ENCODE measurements at places on chromosomes 1 and 21. TPM values are rescaled to one million over a fixed set of nuclear protein-coding genes. Genes with fewer than 3 reads are reported as not detected.

GRCh38 chr21:33781121-33781520 is 134.5 kb downstream of the ATP5PO start:
- H3K27me3 ChIP-seq = no peaks in the 10 kb centered on the region
- peaks cover 26% of the 10 kb centered on the region for H3K36me3 ChIP-seq
- H3K27ac ChIP-seq = no peak overlapping the region
- H3K4me1 ChIP-seq = peaks cover 29% of the 10 kb centered on the region

- no peaks in the 10 kb centered on the region for H3K4me1 ChIP-seq
- H3K36me3 ChIP-seq = no peaks in the 10 kb centered on the region
- H3K4me3 ChIP-seq = no peak overlapping the region
- H3K27ac ChIP-seq = no peak overlapping the region
- peaks cover 4% of the 10 kb centered on the region for H3K27me3 ChIP-seq
- DNase-seq = no peak
Measured at GRCh38 chr1:38745476-38746401, 113.8 kb downstream of the RRAGC start.

- no peaks in the 10 kb centered on the region for H3K36me3 ChIP-seq
- no peak overlapping the region for H3K27ac ChIP-seq
Measured at GRCh38 chr1:48017716-48018115, 20.5 kb upstream of the TRABD2B start.

CD52 gene
- total RNA-seq = not detected

DNA sequence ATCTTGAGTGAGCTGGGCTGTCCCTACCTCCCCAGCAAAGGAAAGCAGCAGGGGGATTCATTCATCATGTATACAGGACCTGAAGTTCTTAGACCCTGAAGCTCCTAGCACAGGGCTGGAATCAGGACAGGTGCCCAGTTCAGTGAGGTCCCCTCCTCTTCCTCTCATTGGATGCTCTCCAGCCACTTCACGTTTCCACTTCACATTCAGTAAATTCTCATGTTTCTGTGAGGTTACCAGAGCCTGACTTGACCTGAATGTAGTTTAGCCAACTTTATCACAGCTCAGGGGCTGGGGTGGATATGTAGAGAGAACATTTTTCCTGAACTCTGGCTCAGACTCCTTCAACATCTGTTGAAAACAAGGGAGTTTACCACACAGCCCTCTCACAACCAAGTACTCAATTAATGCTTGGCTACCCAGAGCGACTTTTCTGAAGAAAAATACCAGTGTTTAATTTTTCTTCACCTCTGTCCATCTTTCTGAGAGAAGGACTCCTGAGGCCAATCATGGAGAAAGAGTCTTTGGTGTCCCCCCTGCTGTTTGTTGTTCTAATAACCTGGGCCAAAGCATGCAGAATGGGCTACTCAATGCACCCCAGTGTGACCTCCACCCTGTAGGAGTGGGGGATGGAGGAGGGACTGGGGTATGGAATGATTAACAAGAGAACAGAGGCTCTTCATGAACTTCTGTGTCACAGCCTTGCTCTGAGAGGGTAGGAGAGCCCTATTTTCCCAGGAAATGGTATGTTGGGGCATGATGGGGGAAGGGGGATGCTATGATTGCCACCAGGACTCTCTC is 108.3 kb upstream of the FGGY start:
- no peaks in the 10 kb centered on the region for H3K27me3 ChIP-seq
- no peak overlapping the region for H3K27ac ChIP-seq
- H3K36me3 ChIP-seq = no peaks in the 10 kb centered on the region
- DNase-seq = no peak
- peaks cover 12% of the 10 kb centered on the region for H3K4me1 ChIP-seq

- peak overlapping the region; percentile 66 for H3K4me3 ChIP-seq
- no peaks in the 10 kb centered on the region for H3K36me3 ChIP-seq
- no peaks in the 10 kb centered on the region for H3K27me3 ChIP-seq
- H3K27ac ChIP-seq = peak overlapping the region; percentile 84
Measured at GRCh38 chr1:215749414-215749813, 182.3 kb downstream of the KCTD3 start.

SLC45A3 gene
- 2.6 TPM for total RNA-seq

SH3BGR gene
- 0.76 TPM for total RNA-seq

TMEM81 gene
- total RNA-seq = 1.4 TPM

- peaks cover 18% of the 10 kb centered on the region for H3K36me3 ChIP-seq
- H3K27me3 ChIP-seq = peaks cover 4% of the 10 kb centered on the region
- peak; percentile 67 for DNase-seq
- peak overlapping the region; percentile 97 for H3K27ac ChIP-seq
- H3K4me1 ChIP-seq = peaks cover 35% of the 10 kb centered on the region
Measured at GRCh38 chr21:25735646-25736597, 1.1 kb downstream of the GABPA start.

- H3K36me3 ChIP-seq = 0 out of 2 replicates have a peak, but pooled peaks cover 5% of the 10 kb centered on the region
- peaks cover 34% of the 10 kb centered on the region for H3K4me1 ChIP-seq
Measured at GRCh38 chr1:61094677-61095469, 12.5 kb downstream of the NFIA start.

DNA sequence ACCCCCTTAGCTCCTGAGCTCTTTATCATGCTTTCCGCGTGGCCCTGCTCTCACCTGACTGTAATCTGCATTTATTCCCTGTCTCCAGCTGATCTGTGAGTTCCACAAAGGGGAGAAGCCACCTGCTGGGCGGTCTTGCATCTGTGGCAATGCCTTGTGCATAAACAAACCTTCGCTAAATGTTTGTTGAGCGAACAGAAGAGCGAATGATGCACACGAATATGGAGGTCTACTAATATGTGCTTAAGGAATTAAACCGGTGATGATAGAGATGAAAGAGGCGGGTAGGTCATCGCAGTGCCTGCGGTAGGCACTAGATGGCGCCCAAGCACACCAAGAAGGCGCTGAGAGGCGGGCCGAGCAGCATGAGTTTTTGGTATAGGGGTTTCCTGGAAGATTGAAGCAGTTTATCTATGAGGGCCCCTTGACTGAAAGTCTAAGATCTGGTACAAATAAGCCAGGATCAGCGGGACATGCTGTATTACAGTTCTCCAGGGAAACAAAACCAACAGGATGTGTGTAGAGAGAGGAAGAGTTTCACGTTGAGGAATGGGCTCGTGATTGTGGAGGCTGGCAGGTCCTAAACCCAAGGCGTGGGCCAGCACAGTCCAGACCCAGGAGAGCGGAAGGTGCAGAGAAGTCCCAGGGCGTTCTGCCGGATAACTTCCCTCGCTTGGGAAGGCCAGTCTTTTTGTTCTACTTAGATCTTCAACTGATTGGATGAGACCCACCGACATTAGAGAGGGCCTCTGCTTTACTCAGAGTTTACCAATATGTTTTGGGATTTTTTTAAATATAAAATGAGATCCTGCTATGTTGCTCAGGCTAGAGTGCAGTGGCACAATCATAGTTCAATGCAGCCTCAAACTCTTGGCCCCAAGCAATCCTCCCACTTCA is 34.7 kb downstream of the TOMM20 start:
- no peak overlapping the region for H3K27ac ChIP-seq
- peaks cover 18% of the 10 kb centered on the region for H3K4me1 ChIP-seq
- peaks cover under 1% of the 10 kb centered on the region for H3K27me3 ChIP-seq
- DNase-seq = peak; percentile 54
- H3K4me3 ChIP-seq = peak overlapping the region; percentile 72
- H3K36me3 ChIP-seq = no peaks in the 10 kb centered on the region

GRIK1 gene
- not detected for total RNA-seq

GRCh38 chr1:155166471-155167165 is 6.5 kb downstream of the KRTCAP2 start:
- peaks cover 7% of the 10 kb centered on the region for H3K36me3 ChIP-seq
- H3K4me1 ChIP-seq = peaks cover 8% of the 10 kb centered on the region
- H3K27me3 ChIP-seq = peaks cover 11% of the 10 kb centered on the region

DNA sequence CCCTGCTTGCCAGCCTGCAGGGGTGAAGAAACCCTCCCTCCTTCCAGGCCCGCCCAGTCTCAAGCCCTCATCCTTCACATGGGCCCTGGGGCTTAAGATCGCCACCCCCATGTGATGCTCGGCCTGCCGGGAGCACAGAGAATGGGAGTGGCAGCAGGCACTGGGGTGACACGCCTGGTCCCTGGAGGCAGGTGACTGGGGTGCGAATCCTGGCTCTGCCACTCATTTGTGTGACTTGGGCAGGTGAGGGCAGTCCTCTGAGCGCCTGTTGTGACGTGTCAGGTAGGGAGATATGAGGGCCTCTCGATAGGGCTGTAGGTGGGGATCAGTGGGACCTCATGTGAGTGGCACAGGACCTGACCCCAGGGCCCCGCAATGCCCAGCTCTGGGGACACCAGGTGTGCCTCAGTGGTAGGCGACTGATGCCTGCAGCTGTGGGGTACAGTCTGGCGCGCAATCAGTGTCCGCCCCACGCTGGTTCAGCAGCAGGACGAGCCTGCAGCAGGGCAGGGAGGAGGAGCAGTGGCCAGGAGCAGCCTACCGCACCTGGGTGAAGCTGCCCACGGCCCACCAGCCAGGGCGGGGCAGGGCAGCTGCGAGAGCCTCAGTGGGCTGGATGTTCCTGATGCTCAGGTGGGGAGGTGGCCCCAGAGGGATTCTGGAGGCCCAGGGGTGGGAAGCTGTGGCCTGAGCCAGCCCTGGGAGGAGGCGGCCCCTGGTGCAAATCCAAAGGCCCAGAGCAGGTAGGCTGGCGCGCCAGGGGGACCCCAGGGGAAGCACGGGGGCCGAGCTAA is 6.2 kb downstream of the SH2D5 start:
- H3K27ac ChIP-seq = no peak overlapping the region
- H3K4me3 ChIP-seq = no peak overlapping the region
- H3K4me1 ChIP-seq = peaks cover 21% of the 10 kb centered on the region

ALG14 gene
- total RNA-seq = 9.8 TPM

GRCh38 chr1:69919922-69920273 is 285.5 kb downstream of the LRRC40 start:
- H3K27me3 ChIP-seq = no peaks in the 10 kb centered on the region
- peaks cover 3% of the 10 kb centered on the region for H3K4me1 ChIP-seq
- no peaks in the 10 kb centered on the region for H3K36me3 ChIP-seq
- no peak for DNase-seq
- H3K4me3 ChIP-seq = no peak overlapping the region

METTL13 gene
- 25.6 TPM for total RNA-seq

GRCh38 chr1:228339059-228339704 is 67.5 kb downstream of the TRIM11 start:
- H3K27me3 ChIP-seq = no peaks in the 10 kb centered on the region
- H3K27ac ChIP-seq = no peak overlapping the region
- H3K4me1 ChIP-seq = no peaks in the 10 kb centered on the region
- H3K36me3 ChIP-seq = no peaks in the 10 kb centered on the region
- DNase-seq = no peak

FAM20B gene
- total RNA-seq = 64.5 TPM

GRCh38 chr1:223233410-223234169 is 90.5 kb upstream of the TLR5 start:
- no peaks in the 10 kb centered on the region for H3K27me3 ChIP-seq
- 0 out of 2 replicates have a peak, but pooled peaks cover 5% of the 10 kb centered on the region for H3K36me3 ChIP-seq
- peak overlapping the region; percentile 87 for H3K27ac ChIP-seq
- peaks cover 61% of the 10 kb centered on the region for H3K4me1 ChIP-seq
- peak overlapping the region; percentile 57 for H3K4me3 ChIP-seq
- DNase-seq = peak; percentile 74

GRCh38 chr1:183025782-183026774 is 2.9 kb downstream of the LAMC1 start:
- DNase-seq = peak; percentile 25
- peaks cover 64% of the 10 kb centered on the region for H3K36me3 ChIP-seq
- H3K27ac ChIP-seq = peak overlapping the region; percentile 97
- peaks cover 61% of the 10 kb centered on the region for H3K4me1 ChIP-seq
- peaks cover 3% of the 10 kb centered on the region for H3K27me3 ChIP-seq
- peak overlapping the region; percentile 97 for H3K4me3 ChIP-seq

TSPEAR gene
- not detected for total RNA-seq

- H3K27ac ChIP-seq = peak overlapping the region; percentile 48
- H3K4me3 ChIP-seq = no peak overlapping the region
- H3K36me3 ChIP-seq = peaks cover 26% of the 10 kb centered on the region
- 0 out of 2 replicates have a peak, but pooled peaks cover 2% of the 10 kb centered on the region for H3K27me3 ChIP-seq
Measured at GRCh38 chr1:243495442-243496186, 239.8 kb downstream of the SDCCAG8 start.

UROD gene
- total RNA-seq = 137 TPM

SLC25A34 gene
- 0.68 TPM for total RNA-seq

USF1 gene
- 31.2 TPM for total RNA-seq

MATN1 gene
- not detected for total RNA-seq

MASP2 gene
- not detected for total RNA-seq

LGR6 gene
- not detected for total RNA-seq

GRCh38 chr1:209062081-209062620 is 521.4 kb upstream of the CAMK1G start:
- H3K27ac ChIP-seq = no peak overlapping the region
- H3K4me3 ChIP-seq = no peak overlapping the region
- no peaks in the 10 kb centered on the region for H3K4me1 ChIP-seq
- peaks cover 3% of the 10 kb centered on the region for H3K27me3 ChIP-seq
- no peaks in the 10 kb centered on the region for H3K36me3 ChIP-seq

SELL gene
- 0.28 TPM for total RNA-seq

TMEM54 gene
- total RNA-seq = 25.8 TPM

GRCh38 chr1:17579951-17580939 is 40.7 kb downstream of the ARHGEF10L start:
- no peaks in the 10 kb centered on the region for H3K36me3 ChIP-seq
- no peaks in the 10 kb centered on the region for H3K27me3 ChIP-seq
- no peak for DNase-seq

HSD3B1 gene
- total RNA-seq = not detected

DNA sequence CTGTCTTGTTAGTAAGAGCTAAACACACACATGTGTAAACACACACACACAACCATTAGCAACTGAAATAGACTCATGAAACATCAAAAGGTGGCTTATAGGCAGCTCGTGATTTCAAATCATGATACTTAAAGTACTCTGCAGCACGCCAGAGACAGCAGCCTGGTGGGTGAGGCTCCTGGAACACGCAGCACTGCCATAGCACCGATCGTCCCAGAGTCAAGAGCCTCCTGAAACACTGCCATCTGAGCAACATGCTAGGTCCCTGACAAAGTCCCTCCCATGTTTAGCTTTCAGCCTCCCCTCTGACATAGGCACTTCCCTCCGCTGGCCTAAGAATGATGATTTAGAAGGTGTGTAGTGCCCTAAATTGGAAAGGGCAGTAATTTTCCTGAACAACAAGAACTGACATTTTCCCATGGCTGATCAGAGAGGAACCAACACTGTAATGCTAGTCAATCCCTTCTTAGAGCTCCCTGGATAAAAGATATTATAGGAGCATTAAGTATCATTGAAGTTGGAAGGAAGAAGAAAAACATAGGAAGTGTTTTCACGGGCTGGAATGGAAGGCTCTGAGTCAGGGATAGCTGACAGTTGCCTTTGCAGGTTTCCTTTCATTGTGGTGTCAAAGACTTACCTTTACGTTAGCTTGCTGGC is 14.1 kb upstream of the DPT start:
- no peaks in the 10 kb centered on the region for H3K36me3 ChIP-seq
- DNase-seq = no peak
- no peaks in the 10 kb centered on the region for H3K27me3 ChIP-seq

Measured in HFFc6 (cell line).